Colonic mucosa (tissue), 4 donors: ENCODE measurements at places on chromosomes 5 and 9. TPM values are rescaled to one million over a fixed set of nuclear protein-coding genes. Genes with fewer than 3 reads are reported as not detected.

Gene PCDHA11
- total RNA-seq, result not detected

Gene DTWD2
- total RNA-seq, result 7.5 TPM

GRCh38 chr5:107403228-107403953 is 267.3 kb downstream of the EFNA5 start:
- no peak overlapping the region for H3K27ac ChIP-seq
- no peaks in the 10 kb centered on the region for H3K4me1 ChIP-seq
- DNase-seq, result no peak
- no peak overlapping the region for H3K4me3 ChIP-seq
- no peaks in the 10 kb centered on the region for H3K36me3 ChIP-seq

Gene MAN2A1
- 104 TPM for total RNA-seq

DNA sequence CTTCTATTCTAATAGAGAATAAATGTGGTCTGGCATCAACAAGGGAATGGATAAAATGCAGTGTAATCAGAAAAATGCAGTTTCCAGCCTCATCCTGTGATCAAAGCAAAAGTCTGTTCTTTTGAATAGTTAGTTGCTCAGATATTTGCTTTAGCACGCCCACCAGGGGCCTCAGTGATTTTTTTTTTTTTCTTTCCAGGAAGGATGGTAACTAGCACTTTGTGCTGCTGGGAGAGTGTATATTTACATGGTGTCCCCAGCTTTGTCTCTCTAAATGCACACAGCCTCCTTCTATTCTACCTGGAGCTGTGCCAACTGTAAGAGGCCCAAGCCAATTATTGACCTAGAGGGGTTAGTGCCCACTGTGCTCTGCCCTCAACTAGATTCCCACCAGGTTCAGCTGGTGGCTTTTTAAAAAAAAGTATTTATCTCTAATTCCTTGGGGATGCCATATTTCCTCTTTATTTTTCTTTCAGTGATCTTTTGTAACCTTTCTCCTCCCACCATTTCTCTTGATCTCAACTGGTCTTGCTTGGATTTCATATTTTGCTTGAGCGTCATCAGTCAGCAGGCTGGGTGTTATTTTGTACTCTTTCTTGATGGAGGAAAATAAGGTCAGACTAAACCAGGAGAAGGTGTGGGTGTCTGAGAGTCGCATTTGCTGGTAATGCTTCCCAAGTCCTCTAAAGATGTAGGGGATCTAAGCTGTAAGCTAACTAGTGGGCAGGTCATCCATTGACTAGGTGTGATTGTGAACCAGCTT is 193.0 kb upstream of the C9orf72 start:
- H3K27me3 ChIP-seq, result no peaks in the 10 kb centered on the region
- no peak overlapping the region for H3K4me3 ChIP-seq
- H3K27ac ChIP-seq, result no peak overlapping the region

Gene ADCY2
- total RNA-seq, result 1.9 TPM

Gene OSMR
- total RNA-seq, result 3.0 TPM

Gene WDR55
- 47.8 TPM for total RNA-seq

DNA sequence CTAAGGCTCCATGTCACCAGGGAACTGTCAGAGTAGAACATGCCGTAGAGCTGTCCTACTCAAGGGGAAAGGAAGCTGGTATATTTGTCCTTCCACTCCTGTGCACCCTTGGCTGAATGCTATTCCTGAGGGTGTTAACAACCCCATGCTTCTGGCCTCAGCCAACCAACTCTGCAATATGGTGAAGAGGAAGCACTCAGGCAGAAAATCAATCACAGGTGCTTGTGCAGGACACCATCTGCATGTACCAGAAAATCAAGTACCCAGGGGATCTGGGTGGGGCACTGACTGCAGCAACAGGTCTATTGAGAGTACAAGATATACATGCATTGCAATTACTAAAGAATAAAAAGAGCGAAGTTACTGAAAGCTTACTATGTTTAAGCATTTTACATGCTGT is 51.4 kb upstream of the NEK6 start:
- no peaks in the 10 kb centered on the region for H3K36me3 ChIP-seq
- H3K4me1 ChIP-seq, result no peaks in the 10 kb centered on the region
- no peaks in the 10 kb centered on the region for H3K27me3 ChIP-seq
- H3K27ac ChIP-seq, result no peak overlapping the region

DNA sequence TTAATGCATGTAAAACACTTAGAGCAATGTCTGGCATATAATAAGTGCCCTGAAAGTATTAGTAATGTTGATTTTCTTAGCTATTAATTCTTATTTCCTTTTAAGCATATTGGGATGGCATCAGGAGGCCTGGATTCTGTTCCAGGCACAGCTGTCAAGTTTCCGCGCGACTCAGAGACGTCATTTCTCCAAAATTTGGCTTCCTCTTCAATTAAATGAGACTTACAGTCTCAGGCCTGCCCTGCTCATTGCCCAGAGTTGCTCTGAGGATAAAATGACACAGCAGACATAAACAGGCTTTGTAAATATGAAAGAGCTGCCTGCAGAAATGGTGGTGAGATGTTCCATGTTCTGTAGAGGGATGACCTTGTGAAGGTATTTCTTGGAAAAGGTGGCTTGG is 159.8 kb upstream of the GLRA1 start:
- no peaks in the 10 kb centered on the region for H3K36me3 ChIP-seq
- no peaks in the 10 kb centered on the region for H3K27me3 ChIP-seq
- no peak for DNase-seq
- H3K27ac ChIP-seq, result no peak overlapping the region

- H3K27me3 ChIP-seq, result no peaks in the 10 kb centered on the region
- H3K4me3 ChIP-seq, result no peak overlapping the region
- H3K27ac ChIP-seq, result no peak overlapping the region
- H3K36me3 ChIP-seq, result no peaks in the 10 kb centered on the region
Observed at GRCh38 chr5:137453483-137454080, 45.5 kb downstream of the SPOCK1 start.

- H3K27ac ChIP-seq, result no peak overlapping the region
- H3K4me3 ChIP-seq, result no peak overlapping the region
- no peaks in the 10 kb centered on the region for H3K36me3 ChIP-seq
- no peaks in the 10 kb centered on the region for H3K27me3 ChIP-seq
- H3K4me1 ChIP-seq, result no peaks in the 10 kb centered on the region
Observed at GRCh38 chr5:116942622-116943021, 368.0 kb upstream of the SEMA6A start.

Gene NMUR2
- total RNA-seq, result not detected

GRCh38 chr5:177317959-177318377 is 6.3 kb upstream of the MXD3 start:
- no peaks in the 10 kb centered on the region for H3K27me3 ChIP-seq
- peak; percentile 84 for DNase-seq
- no peak overlapping the region for H3K4me3 ChIP-seq
- no peak overlapping the region for H3K27ac ChIP-seq
- H3K36me3 ChIP-seq, result no peaks in the 10 kb centered on the region

GRCh38 chr5:170139786-170140335 is 34.2 kb downstream of the FOXI1 start:
- H3K27me3 ChIP-seq, result no peaks in the 10 kb centered on the region
- H3K4me1 ChIP-seq, result no peaks in the 10 kb centered on the region
- no peak overlapping the region for H3K27ac ChIP-seq
- DNase-seq, result no peak

- no peaks in the 10 kb centered on the region for H3K27me3 ChIP-seq
- peaks cover 11% of the 10 kb centered on the region for H3K36me3 ChIP-seq
- no peak overlapping the region for H3K27ac ChIP-seq
- no peaks in the 10 kb centered on the region for H3K4me1 ChIP-seq
- no peak for DNase-seq
Observed at GRCh38 chr9:127463911-127464310, 12.6 kb downstream of the LRSAM1 start.

Gene ARL10
- total RNA-seq, result 1.3 TPM

DNA sequence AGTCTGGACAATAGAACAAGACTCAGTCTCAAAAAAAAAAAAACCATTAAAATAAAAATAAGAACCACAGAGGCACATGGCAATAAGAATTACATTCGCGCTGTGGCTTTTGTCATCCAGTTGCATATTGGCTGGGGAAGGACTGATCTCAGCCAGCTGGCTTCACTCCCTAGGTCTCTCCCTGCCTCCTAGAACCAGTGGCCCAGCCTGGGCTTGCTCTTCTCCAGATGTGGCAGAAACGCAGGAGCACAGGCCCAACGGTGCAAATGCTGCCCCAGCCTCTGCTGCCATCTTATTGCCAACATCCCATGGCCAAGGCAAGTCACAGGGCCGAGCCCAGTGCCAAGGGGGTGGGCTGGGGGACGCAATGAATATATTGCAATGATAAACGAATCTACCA is 37.0 kb downstream of the NKX2-5 start:
- no peaks in the 10 kb centered on the region for H3K27me3 ChIP-seq
- no peak overlapping the region for H3K4me3 ChIP-seq
- H3K4me1 ChIP-seq, result no peaks in the 10 kb centered on the region
- H3K27ac ChIP-seq, result no peak overlapping the region

DNA sequence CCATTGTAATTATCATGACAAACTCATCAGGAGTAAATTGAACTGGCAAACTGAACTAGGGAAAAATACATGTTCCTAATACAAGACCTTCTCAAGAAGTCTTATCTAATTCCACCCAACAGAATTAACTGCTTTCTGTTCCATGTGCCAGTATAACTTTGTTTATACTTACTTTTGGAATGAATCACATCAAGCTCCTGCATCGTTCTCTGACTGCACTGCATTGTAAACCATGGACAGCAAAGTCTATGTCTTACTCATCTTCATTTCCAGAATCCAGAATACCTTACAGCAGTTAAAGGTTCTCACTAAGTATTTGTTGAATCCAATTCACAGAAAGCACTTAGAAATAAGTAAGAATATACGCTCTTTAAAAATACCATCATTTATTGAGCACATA is 102.8 kb downstream of the PLK2 start:
- no peak for DNase-seq
- no peaks in the 10 kb centered on the region for H3K36me3 ChIP-seq
- no peak overlapping the region for H3K4me3 ChIP-seq

- no peak overlapping the region for H3K27ac ChIP-seq
- H3K4me1 ChIP-seq, result no peaks in the 10 kb centered on the region
- no peaks in the 10 kb centered on the region for H3K27me3 ChIP-seq
- no peak overlapping the region for H3K4me3 ChIP-seq
- no peaks in the 10 kb centered on the region for H3K36me3 ChIP-seq
Observed at GRCh38 chr5:135448071-135448739, 1.1 kb upstream of the DCANP1 start.

DNA sequence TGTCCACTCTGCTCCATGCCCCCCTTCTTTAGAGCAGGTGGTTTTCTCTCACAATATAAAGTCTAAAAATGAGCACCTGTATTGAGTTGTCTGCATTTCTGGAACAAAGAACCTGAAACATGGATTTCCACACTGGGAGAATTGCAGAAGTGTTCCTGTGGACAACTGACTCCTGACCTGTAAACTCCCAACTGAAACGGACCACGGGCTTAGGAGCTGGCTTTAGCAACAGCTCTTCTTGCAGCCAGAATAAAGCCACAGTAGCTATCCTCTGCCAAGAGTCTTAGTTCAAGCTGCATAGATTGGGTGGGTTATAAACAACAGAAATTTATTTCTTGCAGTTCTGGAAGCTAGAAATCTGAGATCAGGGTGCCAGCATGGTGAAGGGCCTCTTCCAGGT is 194.7 kb downstream of the DTWD2 start:
- no peak overlapping the region for H3K4me3 ChIP-seq
- no peak for DNase-seq
- no peaks in the 10 kb centered on the region for H3K4me1 ChIP-seq
- H3K27me3 ChIP-seq, result no peaks in the 10 kb centered on the region
- no peak overlapping the region for H3K27ac ChIP-seq

Gene KIAA0825
- total RNA-seq, result 1.1 TPM

Gene YTHDC2
- 22.6 TPM for total RNA-seq

- H3K27me3 ChIP-seq, result no peaks in the 10 kb centered on the region
- H3K27ac ChIP-seq, result no peak overlapping the region
- no peak for DNase-seq
- H3K4me1 ChIP-seq, result no peaks in the 10 kb centered on the region
- H3K36me3 ChIP-seq, result no peaks in the 10 kb centered on the region
- no peak overlapping the region for H3K4me3 ChIP-seq
Observed at GRCh38 chr9:84834426-84834825, 164.9 kb downstream of the NTRK2 start.

DNA sequence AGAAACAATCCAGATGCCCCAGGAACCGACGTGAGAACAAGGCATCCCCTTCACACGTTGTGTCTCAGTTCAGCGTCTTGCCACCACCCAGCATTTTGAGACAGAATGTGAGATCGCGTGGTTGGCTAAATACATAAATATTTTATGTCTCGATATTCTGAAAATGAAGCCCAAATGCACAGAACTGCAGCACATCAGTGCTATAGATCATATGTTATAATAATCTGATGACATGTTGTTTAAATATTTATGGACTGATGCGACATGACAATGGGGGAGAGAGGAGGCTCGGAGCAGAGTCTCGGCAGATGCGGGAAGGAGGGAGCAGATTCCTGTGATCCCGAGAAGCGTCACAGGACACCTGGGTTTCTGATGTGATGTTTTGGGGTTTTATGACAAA is 10.9 kb downstream of the NEK6 start:
- no peak for DNase-seq
- H3K27me3 ChIP-seq, result no peaks in the 10 kb centered on the region
- H3K4me3 ChIP-seq, result no peak overlapping the region
- H3K4me1 ChIP-seq, result peaks cover 32% of the 10 kb centered on the region

GRCh38 chr5:111486055-111486454 is 26.3 kb downstream of the STARD4 start:
- H3K27ac ChIP-seq, result no peak overlapping the region
- H3K4me3 ChIP-seq, result no peak overlapping the region
- H3K36me3 ChIP-seq, result no peaks in the 10 kb centered on the region
- H3K4me1 ChIP-seq, result no peaks in the 10 kb centered on the region
- DNase-seq, result no peak
- H3K27me3 ChIP-seq, result no peaks in the 10 kb centered on the region

- no peak for DNase-seq
- H3K36me3 ChIP-seq, result no peaks in the 10 kb centered on the region
Observed at GRCh38 chr5:149745-150485, 41.4 kb upstream of the LRRC14B start.

DNA sequence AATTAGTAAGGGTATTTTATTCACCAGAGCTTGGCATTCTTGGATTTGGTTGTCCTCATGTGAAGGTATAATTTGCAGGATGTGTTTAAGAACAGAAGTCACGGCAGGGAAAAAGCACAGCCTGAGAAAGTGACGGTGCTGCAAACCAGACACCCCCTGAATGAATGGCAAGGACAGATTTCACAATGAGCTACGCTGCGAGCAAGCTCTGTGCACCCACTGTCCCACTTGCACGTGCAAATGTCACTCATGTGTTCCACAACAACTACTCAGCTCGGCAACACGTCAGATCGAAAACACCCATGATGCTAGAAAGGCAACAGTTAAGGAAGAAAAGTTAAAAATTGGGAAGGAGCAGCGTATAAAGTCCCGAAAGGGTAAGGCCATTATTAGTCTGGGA is 168.9 kb downstream of the ROR2 start:
- H3K4me3 ChIP-seq, result no peak overlapping the region
- no peaks in the 10 kb centered on the region for H3K4me1 ChIP-seq
- no peaks in the 10 kb centered on the region for H3K36me3 ChIP-seq
- peak; percentile 13 for DNase-seq
- H3K27me3 ChIP-seq, result no peaks in the 10 kb centered on the region
- no peak overlapping the region for H3K27ac ChIP-seq

DNA sequence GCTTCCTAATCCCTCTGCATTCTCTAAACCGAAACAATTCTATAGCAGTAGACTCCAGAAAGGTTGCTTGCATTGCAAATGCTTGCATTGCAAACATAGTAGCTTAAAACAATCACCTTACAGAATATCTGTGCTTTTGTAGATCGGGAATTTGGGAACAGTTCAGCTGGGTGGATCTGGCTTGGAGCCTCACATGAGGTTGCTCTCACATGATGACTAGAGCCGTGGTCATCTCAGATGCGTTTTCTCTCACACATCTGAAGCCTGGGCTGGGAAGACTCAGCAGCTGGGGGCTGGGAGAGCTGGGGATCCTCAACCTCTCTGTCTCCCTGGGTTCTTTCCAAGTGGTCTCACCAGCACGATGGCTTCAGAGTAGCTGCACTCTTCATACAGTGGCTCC is 127.8 kb downstream of the MSX2 start:
- H3K27me3 ChIP-seq, result no peaks in the 10 kb centered on the region
- H3K4me1 ChIP-seq, result no peaks in the 10 kb centered on the region
- H3K4me3 ChIP-seq, result no peak overlapping the region
- no peaks in the 10 kb centered on the region for H3K36me3 ChIP-seq
